NCI-H82 (cell line): ENCODE measurements at places on chromosomes 6 and 20.
A peak's percentile ranks its signal among the peaks of the same experiment; 100 is the strongest.

GRCh38 chr20:13061381-13061780 is 52.6 kb downstream of the SPTLC3 start:
- DNase-seq = no peak

GRCh38 chr6:167778497-167779128 is 48.1 kb upstream of the AFDN start:
- no peak for DNase-seq

GRCh38 chr20:3730803-3731672 is 1.4 kb upstream of the HSPA12B start:
- DNase-seq = no peak

- DNase-seq = peak; percentile 83
Observed at GRCh38 chr6:125314009-125314581, 12.3 kb upstream of the HDDC2 start.

DNA sequence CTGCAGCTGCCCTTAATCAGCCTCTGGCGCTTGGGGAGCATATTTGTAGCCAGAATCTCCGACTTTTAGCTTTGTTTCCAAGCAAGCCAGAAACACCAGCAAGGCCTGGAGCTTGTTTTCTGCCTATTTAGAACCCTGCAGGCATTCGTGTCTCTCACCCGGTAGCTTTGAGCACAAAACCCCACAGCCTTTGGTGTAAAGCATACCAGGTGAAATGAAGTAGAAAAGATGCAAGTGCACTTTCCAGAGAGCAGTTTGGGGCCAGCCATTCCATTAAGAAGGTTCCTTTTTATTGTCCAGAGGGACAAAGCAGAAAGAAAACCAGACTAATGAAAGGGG is 736 bp downstream of the FAM217B start:
- DNase-seq = no peak

DNA sequence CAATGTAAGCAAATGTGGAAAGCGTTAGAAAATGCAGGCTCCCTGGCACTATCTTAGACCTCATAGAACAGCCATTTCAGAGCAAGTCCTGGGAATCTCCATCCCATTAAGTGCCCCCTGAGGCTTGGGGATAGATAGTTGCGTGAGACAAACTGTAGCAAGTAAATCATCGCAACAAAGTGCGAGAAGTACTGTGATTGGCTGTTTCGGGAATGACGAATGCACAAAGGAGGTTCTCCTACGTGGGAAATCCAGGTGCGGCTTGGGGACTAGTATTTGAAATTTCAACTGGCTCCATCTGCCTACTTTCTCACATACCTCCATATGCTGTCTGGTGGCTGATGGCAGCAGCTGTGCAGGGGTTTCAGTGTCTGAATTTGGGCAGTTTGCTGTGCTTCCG is 84.5 kb downstream of the PLEKHG1 start:
- DNase-seq = no peak

GRCh38 chr6:70507161-70507560 is 59.6 kb upstream of the SDHAF4 start:
- no peak for DNase-seq

DNA sequence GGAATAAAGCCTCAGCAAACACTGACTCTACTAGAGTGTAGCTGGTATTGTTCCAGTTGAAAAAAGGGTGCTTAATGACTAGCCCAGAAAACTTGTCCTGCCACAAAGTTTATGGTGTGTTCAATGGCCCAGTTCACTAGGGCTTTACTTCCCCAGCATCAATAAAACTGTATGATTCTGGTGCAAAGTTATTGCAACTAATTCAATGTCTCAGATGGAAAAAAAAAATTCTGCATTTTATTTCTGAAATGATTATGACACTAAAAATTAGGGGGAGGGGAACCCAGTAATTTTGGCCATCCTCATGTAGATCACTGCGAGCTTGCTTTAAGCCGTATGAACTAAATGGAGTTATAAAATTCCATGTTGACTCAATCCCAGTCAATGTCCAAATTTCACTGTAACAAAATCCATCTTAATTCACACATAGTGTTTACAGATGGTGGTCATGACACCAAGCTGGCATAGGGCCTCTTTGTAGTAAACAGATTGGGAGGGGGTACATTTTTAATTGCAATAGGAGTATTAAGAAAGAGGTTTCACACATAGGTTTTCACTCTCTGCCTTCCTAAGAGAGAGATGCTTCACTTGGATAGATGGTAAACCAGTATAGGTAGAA is 41.2 kb downstream of the PTPRK start:
- DNase-seq = no peak

DNA sequence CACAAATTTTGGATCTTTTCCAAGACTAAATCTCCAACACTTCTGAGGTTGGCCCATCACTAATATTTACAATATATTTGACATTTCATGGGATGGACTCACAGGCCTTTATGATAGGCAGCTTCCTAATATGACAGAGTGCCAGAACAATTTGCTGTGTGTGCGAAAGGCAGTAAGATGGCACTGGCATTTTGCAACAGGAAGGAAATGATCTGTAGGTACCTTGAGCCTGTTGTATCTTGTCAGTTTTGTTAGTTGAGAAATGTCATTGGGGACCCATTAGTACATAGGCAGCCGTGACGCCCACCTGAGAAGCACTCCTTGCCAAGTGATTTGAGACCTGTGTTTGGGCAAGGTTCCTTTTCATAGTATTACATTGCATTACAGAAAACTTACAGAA is 153.4 kb upstream of the HEY2 start:
- DNase-seq = no peak

GRCh38 chr6:50123688-50124087 is 74.0 kb upstream of the DEFB112 start:
- no peak for DNase-seq

GRCh38 chr6:149095842-149096241 is 221.7 kb upstream of the TAB2 start:
- no peak for DNase-seq
